Activated naive CD4-positive, alpha-beta T cell (primary cell): ENCODE measurements at places on chromosomes 2 and 18.

- DNase-seq, result no peak
Observed at GRCh38 chr2:164777847-164778461, 63.7 kb downstream of the COBLL1 start.

GRCh38 chr2:224085811-224086210, 46.7 kb upstream of the SERPINE2 start:
- DNase-seq, result no peak

DNA sequence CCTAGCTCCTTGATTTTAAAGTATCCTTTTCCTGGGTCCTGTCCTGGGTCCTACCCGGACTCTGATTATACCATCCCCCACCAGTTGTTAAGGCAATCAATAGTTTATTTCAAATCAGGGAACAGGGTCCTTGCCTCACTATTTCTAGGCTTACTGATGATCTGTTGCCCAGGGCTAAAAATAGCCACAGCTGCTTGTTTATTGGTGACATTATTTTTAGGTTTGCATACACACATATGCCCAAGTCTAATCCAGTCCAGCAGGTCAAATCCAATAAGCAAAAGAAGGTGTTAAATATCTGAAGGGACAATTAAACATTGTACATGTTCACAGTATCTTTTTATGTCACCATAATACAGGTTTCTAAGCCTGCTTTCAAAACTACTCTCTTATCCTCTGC, 66.0 kb downstream of the RAB10 start:
- DNase-seq, result no peak

GRCh38 chr2:19664646-19665045, 237.1 kb downstream of the TTC32 start:
- no peak for DNase-seq

GRCh38 chr2:238652771-238653157, 195.1 kb upstream of the TWIST2 start:
- DNase-seq, result no peak

GRCh38 chr2:105144152-105144940, 97.2 kb upstream of the GPR45 start:
- no peak for DNase-seq

GRCh38 chr2:30312916-30313315, 81.6 kb downstream of the LBH start:
- no peak for DNase-seq

GRCh38 chr18:13381944-13382365, 163.4 kb downstream of the LDLRAD4 start:
- DNase-seq, result no peak

DNA sequence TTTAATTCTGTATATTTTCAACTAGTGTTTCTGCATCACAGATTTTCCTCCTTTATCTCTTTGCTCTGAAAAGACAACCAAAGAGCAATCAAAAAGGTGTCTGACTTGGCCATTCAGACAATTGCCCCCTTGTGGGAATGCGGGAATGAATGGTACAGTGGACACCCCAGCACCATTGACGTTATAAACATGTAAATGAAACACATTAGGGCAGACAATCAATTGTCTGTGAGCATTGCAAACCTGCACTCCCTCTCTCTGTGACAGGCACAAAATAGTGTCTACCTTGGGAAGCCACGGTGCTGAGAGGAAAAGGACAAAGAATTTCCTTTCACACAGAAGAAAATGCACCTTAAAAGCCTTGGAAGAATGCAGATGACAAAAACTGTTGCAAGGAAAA, 8.0 kb downstream of the ZEB2 start:
- no peak for DNase-seq

DNA sequence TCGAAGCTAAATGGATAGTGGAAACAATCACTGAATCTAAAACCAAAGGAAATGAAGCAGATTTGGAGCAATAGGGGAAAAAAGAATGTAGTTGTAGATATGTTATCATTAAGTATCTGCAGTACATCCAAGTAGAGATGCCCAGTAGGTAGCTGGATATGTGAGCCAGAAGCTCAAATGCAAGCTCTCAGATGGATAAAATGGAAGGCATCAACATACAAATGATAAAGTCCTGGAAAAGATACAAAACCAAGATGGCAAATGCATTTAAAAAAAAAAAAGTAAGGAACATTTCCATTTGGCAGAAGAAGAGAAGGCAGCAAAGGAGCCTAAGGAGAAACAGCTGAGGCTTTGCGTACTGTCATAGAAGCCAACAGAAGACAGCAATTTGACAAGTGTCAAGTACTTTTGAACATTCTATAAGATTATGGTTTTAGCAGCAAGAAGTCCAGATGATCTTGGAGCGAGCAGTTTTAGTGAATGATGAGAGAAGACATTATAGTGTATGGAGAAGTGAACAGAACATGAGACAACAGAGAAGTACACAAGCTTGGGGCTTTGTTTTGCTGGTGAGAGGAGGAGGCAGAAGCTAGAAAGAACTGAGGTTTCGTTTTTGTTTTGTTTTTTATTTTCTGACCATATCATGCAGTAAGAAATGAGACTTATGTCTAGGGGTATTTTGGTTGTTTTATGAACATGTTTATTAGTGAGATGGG, 18.3 kb downstream of the ROCK2 start:
- no peak for DNase-seq

DNA sequence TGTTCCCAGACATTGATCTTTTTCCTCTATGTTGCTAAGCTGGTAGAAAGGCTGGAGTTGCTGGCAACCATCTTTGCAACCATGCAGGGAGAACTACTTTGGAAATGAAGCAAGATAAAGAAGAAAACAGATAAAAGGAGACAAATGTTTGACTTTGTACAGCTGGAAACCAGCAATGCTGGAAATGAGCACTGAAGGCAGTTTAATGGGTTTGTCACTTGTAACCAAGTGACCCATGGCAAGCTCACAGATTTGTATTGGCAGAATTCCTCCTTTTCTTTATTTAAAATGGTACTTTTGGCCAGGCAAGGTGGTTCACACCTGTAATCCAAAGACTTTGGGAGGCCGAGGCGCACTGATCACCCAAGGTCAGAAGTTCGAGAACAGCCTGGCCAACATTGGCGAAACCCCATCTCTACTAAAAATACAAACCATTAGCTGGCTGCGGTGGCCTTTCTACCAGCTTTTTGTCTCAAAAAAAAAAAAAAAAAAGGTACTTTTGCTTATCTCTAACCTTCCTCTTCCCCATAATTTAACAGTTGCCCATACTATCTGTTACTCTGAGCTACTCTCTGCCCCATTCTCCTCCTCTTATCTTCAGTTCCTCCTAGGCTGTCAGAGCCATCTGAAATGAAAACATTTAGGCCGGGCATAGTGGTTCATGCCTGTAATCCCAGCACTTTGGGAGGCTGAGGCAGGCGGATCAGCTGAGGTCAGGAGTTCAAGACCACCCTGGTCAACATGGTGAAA, 2.0 kb upstream of the BOLA3 start:
- DNase-seq, result no peak

DNA sequence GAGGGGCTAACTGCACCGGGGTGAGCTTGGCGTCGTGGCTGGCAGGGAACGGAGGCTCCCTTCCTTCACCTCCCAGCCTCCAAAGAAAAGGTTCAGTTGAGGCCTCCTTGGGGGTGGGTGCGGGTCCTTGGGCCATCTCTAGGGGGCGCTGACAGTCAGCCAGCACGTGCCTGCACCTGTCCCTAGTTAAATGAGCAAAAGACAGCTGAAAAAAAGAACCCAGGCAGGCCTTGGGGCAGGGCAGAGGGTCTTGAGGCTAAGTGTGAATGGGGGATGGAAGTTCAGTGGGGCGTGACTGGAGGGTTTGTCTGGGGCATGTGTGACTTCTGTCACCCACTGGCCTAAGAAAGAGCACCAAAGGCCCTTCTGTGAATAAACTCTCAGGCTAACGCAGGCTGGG, 56.4 kb downstream of the ZFP36L2 start:
- no peak for DNase-seq

DNA sequence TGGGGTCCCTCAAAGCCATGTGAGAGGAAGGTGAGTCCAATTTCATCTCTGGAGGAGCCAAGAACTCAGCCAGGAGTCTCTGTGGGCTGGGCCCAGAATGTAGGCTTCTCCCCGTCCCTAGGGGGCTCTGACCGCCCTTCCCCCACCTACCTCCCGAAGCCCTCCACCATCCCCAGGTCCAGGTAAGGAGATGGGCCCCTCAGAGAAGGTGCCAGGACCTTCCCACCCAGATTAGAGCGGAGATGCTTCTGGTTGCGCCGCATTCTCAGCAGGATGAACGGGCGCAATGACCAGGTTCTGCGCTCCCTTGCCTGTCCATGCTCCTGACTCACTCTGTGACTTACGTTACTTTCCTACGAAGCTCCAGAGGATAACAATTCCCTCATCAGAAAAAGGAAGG, 23.0 kb downstream of the ST8SIA5 start:
- DNase-seq, result no peak

DNA sequence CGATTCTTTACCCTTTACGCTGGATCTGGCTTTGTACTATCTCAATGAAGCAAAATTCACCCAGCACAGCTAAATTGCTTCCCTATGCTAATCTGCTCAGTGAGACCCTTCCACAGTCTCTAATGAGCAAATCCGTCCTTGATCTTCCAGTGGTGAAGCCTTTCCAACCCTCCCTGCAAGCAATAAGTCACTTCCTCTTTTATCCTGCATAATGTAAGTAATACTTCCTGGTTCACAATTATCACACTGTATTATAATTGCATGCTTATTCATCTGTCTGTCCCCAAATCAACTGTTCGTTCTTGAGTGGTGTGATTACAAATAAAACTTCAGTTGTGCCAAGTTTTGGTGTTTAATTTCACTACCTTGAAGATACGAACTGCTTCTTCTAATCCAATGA, 404.0 kb downstream of the ADCYAP1 start:
- no peak for DNase-seq

DNA sequence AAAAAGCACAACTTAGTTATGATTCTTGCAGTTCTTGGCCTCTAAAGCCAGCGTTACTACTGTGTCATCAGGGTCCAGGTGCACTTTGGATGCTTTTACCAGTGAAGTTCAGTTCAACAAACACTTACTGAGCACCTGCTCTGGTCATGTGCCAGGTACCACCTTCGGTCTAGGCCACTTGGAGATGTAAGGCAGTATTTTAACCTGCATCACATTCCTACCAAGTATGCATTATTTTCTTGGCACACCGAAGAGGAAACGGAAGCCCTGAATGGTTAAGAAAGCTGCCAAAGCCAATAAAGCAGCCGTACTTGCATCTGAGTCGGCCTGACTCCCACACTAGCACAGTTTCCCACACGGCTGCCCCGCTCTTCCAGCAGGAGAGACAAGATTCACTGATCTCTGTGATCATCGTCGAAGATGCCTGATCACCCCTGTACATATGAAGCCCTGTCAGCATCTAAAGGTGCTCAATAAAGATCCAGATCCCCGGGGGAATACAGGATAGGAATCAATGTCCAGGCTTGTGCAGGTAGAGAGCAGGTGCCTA, 427.1 kb downstream of the EIPR1 start:
- DNase-seq, result no peak

DNA sequence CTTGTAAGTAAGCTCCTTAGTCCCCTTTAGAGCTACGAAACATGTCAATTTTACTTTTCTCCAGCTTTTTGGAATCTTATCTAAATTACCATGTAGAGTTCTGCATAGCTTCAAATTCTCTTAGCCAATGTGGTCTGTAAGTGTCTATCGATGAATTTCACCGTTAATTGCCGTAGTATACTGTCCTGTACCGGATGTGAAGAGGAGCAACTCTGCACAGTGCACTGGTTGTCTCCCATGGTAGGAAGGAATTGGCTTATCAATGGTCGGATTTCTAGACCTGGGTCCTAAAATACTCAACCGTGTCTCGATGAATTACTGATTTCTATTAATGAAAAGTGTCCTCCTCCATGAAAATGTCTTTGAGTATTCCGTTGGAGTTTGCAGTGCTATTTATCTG, 1.9 kb downstream of the NOP58 start:
- DNase-seq, result no peak

- no peak for DNase-seq
Observed at GRCh38 chr18:9177031-9177430, 40.5 kb downstream of the ANKRD12 start.
